ENCODE measurements at places on chromosomes 2 and 18. TPM values are rescaled to one million over a fixed set of nuclear protein-coding genes. Genes with fewer than 3 reads are reported as not detected.

Gene MTERF4
- 26.3 TPM for total RNA-seq

Gene AKAIN1
- not detected for total RNA-seq

DNA sequence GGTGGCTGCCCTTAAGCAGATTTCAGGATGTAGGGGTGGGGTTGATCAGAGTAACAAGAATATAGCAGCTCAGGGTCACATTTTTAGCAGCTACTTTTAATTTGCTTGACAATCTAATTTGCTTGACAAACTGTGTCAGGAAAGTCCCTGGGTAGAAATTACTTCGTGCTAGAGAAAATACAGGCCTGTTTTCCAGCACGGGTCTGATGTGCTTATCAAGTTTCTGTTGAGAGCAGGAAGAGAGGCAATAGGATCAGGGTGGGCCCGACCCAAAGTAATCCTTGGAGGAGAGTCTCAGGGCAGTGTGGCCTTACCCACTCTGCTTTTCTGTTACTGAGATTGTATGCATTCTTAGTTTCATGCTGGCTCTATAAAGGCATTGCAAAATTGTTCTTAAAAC, 221.5 kb downstream of the TSN start:
- H3K4me3 ChIP-seq, result no peak overlapping the region
- DNase-seq, result no peak
- no peaks in the 10 kb centered on the region for H3K27me3 ChIP-seq

DNA sequence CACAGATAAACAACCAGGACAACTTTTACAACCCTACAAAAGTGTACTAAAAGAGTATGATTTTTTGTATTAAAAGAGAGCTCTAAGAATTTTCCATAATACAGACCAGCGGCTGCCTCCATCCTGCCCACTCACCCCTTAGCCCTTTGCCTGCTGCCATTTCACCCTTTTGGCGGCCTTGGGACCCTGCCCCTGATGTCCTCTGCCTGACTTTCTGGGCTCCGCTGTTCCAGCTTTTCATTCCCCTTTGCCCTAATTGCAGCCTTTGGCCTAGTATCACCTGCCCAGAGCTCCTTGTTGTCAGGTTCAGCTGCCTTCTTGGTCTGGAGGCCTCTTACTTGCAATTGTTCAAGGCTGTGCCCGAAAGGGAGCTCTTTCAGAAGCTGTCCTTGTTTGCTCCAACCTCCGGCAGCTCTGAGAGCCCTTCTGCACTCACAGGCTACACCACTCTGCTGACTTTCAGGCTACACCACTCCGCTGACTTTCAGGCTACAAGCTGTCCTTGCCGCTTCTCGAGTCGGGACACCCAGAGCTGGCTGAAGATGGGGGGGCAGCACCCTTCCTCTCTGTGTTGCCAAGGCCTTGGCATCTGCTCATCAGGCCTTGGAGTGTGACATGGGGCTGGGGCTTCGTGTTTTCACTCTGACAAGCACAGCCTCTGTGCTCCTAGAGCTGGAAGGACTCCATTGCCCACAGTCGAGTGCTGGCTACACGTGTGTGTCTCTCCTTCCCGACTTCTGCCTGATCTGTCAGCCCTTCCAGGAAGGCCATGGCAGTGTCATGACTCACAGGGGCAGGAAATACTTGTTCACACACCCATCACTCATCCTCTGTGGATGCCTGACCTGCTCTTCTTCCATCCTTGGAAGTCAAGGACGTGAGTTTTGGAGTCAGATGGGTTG, 43.1 kb upstream of the HDAC4 start:
- DNase-seq, result peak; percentile 8
- no peak overlapping the region for H3K4me3 ChIP-seq
- H3K4me1 ChIP-seq, result peaks cover 15% of the 10 kb centered on the region

DNA sequence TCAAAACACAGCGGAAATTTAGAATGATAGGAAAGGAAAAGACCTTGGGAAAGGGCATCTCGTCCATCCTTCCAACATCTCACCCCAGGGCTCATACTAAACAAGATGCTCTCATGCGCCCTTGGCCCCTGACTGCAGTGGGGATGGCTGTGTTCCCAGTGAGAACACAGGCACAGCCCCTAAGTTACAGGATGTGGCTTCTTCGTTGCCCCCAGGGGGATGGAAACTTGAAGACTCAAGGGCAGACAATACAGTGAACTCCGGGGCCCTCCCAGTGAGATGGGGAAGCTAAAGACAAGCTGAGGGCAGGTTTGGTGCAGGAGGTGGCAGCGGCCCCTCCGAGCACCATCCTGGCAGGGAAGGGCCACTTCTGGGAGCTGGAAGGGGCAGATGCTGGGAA, 139.7 kb downstream of the INO80D start:
- peaks cover 8% of the 10 kb centered on the region for H3K4me1 ChIP-seq
- no peak overlapping the region for H3K4me3 ChIP-seq
- peaks cover 7% of the 10 kb centered on the region for H3K27me3 ChIP-seq
- H3K36me3 ChIP-seq, result no peaks in the 10 kb centered on the region

GRCh38 chr2:74401891-74402290, 19.5 kb downstream of the C2orf81 start:
- H3K4me1 ChIP-seq, result peaks cover 5% of the 10 kb centered on the region
- peaks cover 9% of the 10 kb centered on the region for H3K27me3 ChIP-seq
- H3K4me3 ChIP-seq, result no peak overlapping the region
- no peak overlapping the region for H3K27ac ChIP-seq

GRCh38 chr2:71469403-71470398, 16.3 kb downstream of the DYSF start:
- H3K27me3 ChIP-seq, result peaks cover 36% of the 10 kb centered on the region
- no peak overlapping the region for H3K4me3 ChIP-seq
- no peaks in the 10 kb centered on the region for H3K36me3 ChIP-seq
- DNase-seq, result no peak
- no peak overlapping the region for H3K27ac ChIP-seq

All from activated CD8-positive, alpha-beta T cell treated with anti-CD3 and anti-CD28 coated beads, Interleukin-2, amount 10 ng/mL, durations not matched to agents 7 days and 5 days (primary cell).